ENCODE measurements at places on chromosomes 16 and 17. TPM values are rescaled to one million over a fixed set of nuclear protein-coding genes. Genes with fewer than 3 reads are reported as not detected.

Gene P2RX5
- 1.0 TPM for total RNA-seq

Gene PLLP
- 2.2 TPM for total RNA-seq

Gene METTL16
- total RNA-seq: 24.6 TPM

Gene BFAR
- total RNA-seq: 39.3 TPM

Gene HP
- 83.0 TPM for total RNA-seq

GRCh38 chr17:40462343-40463121 is 19.3 kb downstream of the IGFBP4 start:
- no peak for DNase-seq
- H3K27ac ChIP-seq: no peak overlapping the region
- H3K4me1 ChIP-seq: no peaks in the 10 kb centered on the region
- no peaks in the 10 kb centered on the region for H3K27me3 ChIP-seq

DNA sequence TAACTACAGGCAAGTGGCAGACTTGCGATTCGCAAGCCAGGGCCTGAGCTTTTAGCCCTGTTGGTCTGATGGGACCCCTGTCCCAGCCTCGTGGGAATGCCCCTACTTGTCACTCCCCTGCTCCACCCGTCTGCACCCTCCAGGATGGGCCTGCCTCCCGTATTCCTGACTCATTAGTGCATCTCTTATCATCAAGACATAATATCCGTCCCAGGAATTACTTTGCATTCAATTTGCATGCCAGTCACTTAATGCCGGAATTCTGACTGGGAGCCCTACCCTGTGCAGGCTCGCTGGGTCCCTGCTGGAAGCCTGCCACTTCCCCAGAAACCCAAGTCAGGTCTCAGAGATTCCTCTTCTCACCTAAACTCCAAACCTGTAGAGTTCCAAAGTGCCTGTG is 3.3 kb downstream of the PRSS53 start:
- no peaks in the 10 kb centered on the region for H3K4me1 ChIP-seq
- no peak overlapping the region for H3K4me3 ChIP-seq
- DNase-seq: no peak
- H3K27me3 ChIP-seq: no peaks in the 10 kb centered on the region
- H3K27ac ChIP-seq: no peak overlapping the region

DNA sequence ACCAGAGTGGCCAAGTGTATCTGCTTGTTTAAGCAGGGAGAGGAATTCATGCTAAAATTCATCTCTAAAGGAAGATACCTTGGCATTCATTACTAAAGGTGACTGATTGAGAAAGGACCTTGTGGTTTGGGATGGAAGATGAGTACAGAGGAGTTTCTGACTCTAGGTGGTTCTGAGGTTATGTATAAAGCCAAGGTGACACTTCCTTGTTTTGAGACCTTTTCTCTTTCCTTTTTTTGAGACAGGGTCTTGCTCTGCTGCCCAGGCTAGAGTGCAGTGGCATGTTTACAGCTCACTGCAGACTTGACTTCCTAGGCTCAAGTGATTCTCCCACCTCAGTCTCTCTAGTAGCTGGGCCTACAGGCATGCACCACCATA is 9.1 kb downstream of the ABHD15 start:
- H3K27me3 ChIP-seq: no peaks in the 10 kb centered on the region
- H3K4me3 ChIP-seq: no peak overlapping the region
- no peaks in the 10 kb centered on the region for H3K4me1 ChIP-seq
- H3K27ac ChIP-seq: no peak overlapping the region
- DNase-seq: no peak
- H3K36me3 ChIP-seq: no peaks in the 10 kb centered on the region

GRCh38 chr17:40909755-40910154 is 24.7 kb upstream of the KRT20 start:
- H3K36me3 ChIP-seq: no peaks in the 10 kb centered on the region
- H3K4me1 ChIP-seq: peaks cover 7% of the 10 kb centered on the region
- no peak for DNase-seq
- H3K4me3 ChIP-seq: no peak overlapping the region
- no peak overlapping the region for H3K27ac ChIP-seq
- no peaks in the 10 kb centered on the region for H3K27me3 ChIP-seq

DNA sequence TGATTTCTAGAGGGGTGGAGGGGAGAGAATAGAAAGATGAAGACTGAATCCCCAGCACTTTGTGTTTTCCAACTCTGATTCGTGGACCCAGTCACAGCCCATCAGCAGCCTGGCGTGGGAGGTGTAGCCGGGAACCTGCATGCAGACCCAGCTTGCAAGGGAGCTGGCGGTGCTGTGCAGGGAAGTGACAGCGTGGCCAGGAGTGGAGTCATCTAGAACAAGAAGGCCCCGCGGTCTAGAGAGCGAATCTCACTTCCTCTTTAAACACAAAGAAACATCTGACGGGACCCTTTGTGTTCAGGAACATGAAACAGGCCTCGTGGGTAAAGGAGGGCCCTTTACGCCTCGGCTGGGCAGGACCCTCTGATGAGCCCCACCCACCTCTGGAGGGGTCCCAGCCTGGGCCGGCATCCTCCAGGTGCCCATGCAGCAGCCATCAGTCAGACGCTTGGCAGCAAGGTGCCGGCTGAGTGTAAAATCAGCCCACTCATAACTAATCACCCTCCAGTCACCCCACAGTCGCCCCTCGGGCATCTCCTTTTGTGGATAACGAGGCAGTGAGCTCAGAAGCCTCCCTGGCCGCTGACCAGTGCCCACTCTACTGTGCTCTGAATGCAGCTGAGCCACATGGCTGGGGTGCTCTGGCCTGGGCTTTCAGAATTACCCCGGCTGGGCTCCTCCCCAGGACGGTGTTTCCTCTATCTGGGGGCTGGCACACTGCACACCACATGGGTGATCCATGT is 4.4 kb downstream of the SNAI3 start:
- H3K4me3 ChIP-seq: no peak overlapping the region
- no peaks in the 10 kb centered on the region for H3K36me3 ChIP-seq
- no peaks in the 10 kb centered on the region for H3K27me3 ChIP-seq
- DNase-seq: peak; percentile 76
- no peak overlapping the region for H3K27ac ChIP-seq
- H3K4me1 ChIP-seq: no peaks in the 10 kb centered on the region

GRCh38 chr16:53147500-53148065 is 92.8 kb downstream of the CHD9 start:
- H3K27me3 ChIP-seq: no peaks in the 10 kb centered on the region
- no peak overlapping the region for H3K4me3 ChIP-seq

- no peak for DNase-seq
- no peaks in the 10 kb centered on the region for H3K27me3 ChIP-seq
- H3K4me3 ChIP-seq: no peak overlapping the region
- H3K27ac ChIP-seq: no peak overlapping the region
- H3K36me3 ChIP-seq: no peaks in the 10 kb centered on the region
Measured at GRCh38 chr17:49063652-49064051, 66.5 kb downstream of the IGF2BP1 start.

- no peaks in the 10 kb centered on the region for H3K4me1 ChIP-seq
- no peak overlapping the region for H3K4me3 ChIP-seq
Measured at GRCh38 chr17:57713140-57713539, 32.0 kb downstream of the CCDC182 start.

- no peaks in the 10 kb centered on the region for H3K36me3 ChIP-seq
- no peak overlapping the region for H3K27ac ChIP-seq
- no peaks in the 10 kb centered on the region for H3K27me3 ChIP-seq
- DNase-seq: no peak
- no peaks in the 10 kb centered on the region for H3K4me1 ChIP-seq
- no peak overlapping the region for H3K4me3 ChIP-seq
Measured at GRCh38 chr17:72122010-72122764, 1.4 kb downstream of the SOX9 start.

GRCh38 chr17:2749784-2750181 is 331 bp upstream of the CCDC92B start:
- peak; percentile 90 for DNase-seq
- no peak overlapping the region for H3K4me3 ChIP-seq
- no peaks in the 10 kb centered on the region for H3K4me1 ChIP-seq

DNA sequence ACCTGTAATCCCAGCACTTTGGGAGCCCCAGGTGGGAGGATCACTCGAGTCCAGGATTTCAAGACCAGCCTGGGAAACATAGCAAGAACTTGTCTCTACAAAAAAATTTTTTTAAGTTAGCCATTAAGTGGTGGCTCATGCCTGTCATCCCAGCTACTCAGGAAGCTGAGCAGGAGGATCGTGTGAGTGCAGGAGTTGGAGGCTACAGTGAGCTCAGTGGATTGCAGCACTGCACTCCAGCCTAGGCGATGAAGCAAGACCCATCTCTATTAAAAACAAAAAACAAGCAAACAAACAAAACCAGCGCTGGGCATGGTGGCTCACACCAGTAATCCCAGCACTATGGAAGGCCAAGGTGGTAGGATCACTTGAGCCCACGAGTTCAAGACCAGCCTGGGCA is 38.0 kb downstream of the HEATR3 start:
- no peak overlapping the region for H3K27ac ChIP-seq
- H3K27me3 ChIP-seq: no peaks in the 10 kb centered on the region
- H3K4me1 ChIP-seq: no peaks in the 10 kb centered on the region
- no peak overlapping the region for H3K4me3 ChIP-seq

GRCh38 chr16:49349446-49350168 is 24.0 kb upstream of the C16orf78 start:
- H3K27ac ChIP-seq: no peak overlapping the region
- H3K36me3 ChIP-seq: no peaks in the 10 kb centered on the region
- no peak for DNase-seq
- H3K4me1 ChIP-seq: no peaks in the 10 kb centered on the region

DNA sequence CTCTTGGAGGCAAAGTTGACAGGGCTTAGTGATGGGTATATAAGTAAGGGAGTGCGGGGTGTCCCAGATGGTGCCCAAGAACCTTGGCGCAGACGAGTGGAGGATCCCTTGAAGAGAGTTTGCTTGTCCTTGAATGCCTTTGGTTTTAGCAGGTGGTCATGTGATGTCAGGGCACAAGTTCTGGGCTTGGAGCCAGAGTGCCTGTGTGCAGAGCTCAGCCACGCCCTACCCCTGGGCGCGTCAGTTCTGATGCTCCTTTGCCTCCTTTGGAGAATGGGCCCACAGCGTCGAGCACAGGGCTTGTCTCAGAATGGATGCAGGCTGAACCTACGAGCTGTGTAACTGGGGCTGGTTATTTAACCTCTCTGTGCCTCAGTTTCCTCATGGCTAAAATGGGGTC is 412.2 kb upstream of the EEF2KMT start:
- DNase-seq: no peak
- no peaks in the 10 kb centered on the region for H3K27me3 ChIP-seq
- H3K36me3 ChIP-seq: no peaks in the 10 kb centered on the region
- H3K27ac ChIP-seq: no peak overlapping the region
- no peaks in the 10 kb centered on the region for H3K4me1 ChIP-seq
- H3K4me3 ChIP-seq: no peak overlapping the region

- no peak for DNase-seq
- H3K27ac ChIP-seq: peak overlapping the region; percentile 52
- H3K36me3 ChIP-seq: no peaks in the 10 kb centered on the region
- peaks cover 2% of the 10 kb centered on the region for H3K4me1 ChIP-seq
Measured at GRCh38 chr16:4214215-4214621, 27.7 kb downstream of the SRL start.
